Stimulated activated CD4-positive, alpha-beta T cell treated with anti-CD3 and anti-CD28 coated beads, Interleukin-2, amount 100 ng/mL, for 48 hours (primary cell): ENCODE measurements at places on chromosomes 1 and 21.

DNA sequence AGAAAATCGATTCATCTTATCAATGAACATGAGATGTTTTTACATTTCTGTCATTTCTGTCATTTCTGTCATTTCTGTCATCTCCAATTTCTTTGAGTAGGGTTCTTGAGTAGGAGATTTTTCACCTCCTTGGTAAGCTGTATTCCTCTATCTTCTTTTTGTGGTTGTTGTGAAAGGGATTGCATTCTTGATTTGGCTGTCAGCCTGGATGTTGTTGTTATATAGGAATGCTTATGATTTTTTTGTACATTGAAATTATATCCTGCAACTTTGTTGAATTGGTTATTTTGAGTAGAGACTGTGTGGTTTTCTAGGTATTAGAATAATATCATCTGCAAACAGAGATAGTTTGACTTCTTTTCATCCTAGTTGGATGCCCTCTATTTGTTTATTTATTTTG, 1233.7 kb downstream of the PLA2G4A start:
- no peak for DNase-seq

- DNase-seq = no peak
Measured at GRCh38 chr1:237713916-237714315, 176.8 kb downstream of the ZP4 start.

- DNase-seq = peak; percentile 40
Measured at GRCh38 chr1:28507247-28507645, 1.4 kb downstream of the RCC1 start.

DNA sequence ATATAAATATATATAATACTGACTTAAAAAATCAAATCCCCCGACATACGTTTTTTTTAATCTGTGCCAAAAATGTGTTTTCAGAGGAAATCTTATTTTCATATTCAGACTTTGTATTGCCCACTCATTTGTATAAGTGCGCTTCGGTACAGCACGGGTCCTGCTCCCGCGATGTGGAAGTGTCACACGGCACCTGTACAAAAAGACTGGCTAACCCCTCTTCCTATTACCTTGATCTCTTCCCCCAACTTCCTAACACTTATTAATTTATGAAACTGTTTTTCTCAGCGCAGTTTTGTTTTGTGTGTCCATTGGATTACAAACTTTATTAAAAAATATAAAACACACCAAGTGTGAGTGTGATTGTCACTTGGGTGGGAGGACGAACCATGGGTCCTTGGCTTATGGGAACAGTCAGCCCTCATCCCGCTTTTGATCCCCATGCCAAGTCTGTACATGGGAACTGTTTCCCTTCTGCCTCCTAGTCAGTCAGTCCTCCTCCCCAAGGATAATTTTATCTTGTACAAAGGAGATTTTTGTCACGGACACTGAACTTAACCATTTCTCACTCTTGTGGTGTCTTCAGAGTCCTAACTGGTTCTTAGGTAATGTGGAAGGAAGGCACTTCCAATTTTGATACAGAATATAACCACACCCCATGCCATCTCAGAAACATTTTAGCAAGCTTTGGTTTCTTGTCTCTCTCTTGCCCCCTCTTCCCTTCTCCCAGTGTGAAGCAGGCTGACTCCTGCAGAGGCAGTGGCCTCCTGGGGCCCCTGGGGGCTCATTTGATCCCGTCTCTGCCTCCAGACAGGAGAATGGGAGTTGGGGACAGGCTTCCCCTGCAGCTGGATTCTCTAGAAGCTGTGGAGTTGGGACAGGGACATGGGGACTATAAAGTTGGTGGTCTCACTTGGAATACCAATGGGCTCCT, 35.5 kb downstream of the ZBTB17 start:
- DNase-seq = no peak

DNA sequence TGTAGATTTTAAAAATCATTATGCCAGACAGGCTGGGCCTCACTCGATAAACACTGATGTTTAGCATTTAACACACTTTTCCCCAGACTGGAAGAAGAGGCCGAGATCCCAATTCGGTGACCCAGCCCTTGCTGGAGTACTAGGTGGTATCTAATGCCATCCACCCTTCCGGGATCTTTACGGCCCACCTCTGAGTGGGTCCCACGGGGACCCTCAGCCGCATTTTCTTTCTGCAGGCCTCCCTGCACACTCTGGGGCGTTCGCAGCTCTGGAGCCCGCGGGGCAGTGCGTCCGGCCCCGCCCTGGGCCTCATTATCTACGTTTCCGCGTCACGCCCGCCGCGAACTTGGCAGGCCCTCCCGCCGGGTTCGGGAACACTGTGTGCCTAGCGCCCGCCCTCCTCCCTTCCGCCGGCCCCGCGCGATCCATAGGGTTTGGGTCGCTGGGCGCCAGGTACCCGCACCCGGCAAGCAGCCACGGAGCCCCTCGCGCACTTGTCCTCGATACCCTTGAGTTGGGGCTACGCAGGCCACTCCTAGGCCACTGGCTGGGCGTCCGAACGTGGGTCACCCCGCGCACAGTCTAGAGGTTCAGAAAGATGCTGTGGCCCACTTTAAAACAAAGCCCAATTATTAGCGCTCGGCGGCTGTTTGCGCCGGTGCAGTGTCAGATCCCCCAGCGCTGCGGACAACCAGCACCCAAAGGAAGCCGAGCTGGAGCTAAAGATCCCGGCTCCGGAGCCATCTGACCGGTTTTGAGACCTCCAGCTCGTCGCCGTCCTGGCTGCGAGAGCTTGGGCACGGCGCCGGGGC, 950 bp upstream of the EVA1C start:
- DNase-seq = peak; percentile 62

GRCh38 chr1:41367288-41367642, 6.0 kb downstream of the FOXO6 start:
- DNase-seq = no peak

DNA sequence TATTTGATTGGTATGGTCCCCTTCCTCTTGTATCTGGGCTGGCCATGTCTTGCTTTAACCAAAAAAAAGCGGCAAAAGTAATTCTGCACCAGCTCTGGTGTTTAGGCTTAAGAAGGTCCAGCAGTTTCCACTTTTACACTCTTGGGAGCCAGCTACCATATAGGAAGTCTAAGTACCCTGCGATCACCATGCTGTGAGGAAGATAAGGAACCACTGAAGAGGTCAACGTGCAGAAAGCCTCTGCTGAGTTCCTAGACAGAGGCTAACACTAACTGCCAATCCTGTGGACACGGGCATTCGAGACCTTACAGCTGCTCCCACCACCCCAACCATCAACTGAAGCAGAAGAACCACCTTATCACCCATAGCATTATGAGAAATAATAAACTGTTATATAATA, 331.4 kb downstream of the VAV3 start:
- DNase-seq = no peak

DNA sequence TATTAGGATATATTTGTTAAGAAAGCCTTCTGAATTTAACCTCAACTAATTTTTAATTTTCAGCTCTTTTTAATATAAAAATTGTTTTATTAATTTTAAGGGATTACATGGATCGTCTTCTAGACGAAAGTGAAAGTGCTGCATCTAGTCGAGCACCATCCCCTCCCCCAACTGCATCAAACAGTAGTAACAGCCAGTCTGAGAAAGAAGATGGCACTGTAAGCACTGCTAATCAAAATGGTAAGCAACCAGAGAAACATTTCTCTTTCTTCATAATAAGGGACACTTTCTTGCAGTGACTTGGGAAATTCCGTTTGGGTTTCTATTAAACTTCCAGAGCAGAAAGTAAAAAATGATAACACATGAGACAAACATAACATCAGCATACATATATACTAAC, 56.9 kb downstream of the MIER1 start:
- no peak for DNase-seq

GRCh38 chr21:15206514-15206913, 141.7 kb upstream of the NRIP1 start:
- no peak for DNase-seq

DNA sequence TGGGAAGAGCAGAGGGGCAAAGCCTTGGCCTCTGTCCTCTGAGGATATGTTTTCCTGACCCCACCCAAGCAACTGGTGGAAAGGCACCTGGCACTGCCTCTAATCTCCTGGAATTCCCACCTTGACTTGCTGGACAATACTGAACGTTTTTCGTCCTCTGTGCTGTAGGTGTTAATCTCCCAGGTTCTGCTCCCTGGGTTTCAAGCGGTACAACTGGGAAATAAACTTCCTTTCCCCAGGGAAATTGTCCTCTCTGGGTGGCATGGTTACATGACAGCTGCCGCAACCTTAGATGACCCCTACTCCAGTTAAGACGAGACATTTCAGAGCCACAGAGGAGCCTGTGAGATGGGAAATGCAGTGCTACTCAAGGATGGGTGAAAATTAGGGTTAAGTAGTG, 57.3 kb upstream of the BCAR3 start:
- DNase-seq = no peak

DNA sequence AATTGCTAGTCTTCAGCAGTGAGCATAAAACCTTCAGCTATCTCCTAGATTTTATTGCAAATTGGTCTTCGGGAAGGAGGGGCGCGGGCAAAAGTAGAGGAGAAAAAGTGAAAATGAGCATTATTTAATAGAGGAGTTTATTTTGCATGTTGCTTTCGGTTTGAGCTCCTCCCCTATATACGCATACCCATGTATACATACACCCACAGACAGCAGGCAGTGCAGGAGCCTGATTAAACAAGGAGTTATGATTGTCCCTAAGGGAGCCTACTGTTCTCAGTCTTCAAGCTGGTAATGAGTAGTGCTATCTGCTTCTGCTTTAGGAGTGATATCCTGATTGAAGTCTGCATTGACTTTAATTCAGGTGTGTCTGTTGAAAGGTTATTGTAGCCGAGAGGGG, 133.8 kb downstream of the SPATA46 start:
- no peak for DNase-seq

GRCh38 chr1:76267631-76268030, 193.1 kb downstream of the ST6GALNAC3 start:
- no peak for DNase-seq

GRCh38 chr1:29391362-29391880, 155.1 kb downstream of the PTPRU start:
- no peak for DNase-seq

GRCh38 chr1:205735218-205735617, 14.8 kb downstream of the NUCKS1 start:
- no peak for DNase-seq

DNA sequence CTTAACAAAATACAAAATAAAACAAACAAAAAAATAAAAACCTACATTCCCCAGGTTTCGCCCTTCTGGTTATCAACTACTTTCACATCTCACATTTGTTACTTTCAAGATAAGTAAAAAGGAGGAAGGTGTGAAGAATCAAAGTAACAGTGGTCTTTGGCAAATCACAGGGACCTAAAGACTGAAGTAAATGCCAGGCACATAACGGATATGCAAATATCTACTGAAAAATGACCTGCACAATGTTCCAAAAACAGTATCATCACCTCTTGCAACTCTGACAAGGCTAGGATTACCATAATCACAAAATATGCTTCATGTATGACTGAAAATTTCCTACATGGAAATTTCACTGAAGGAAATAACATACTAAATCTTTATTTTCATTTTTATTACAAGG, 29.3 kb downstream of the COP1 start:
- no peak for DNase-seq

GRCh38 chr1:96971849-96972602, 250.4 kb downstream of the PTBP2 start:
- DNase-seq = no peak

DNA sequence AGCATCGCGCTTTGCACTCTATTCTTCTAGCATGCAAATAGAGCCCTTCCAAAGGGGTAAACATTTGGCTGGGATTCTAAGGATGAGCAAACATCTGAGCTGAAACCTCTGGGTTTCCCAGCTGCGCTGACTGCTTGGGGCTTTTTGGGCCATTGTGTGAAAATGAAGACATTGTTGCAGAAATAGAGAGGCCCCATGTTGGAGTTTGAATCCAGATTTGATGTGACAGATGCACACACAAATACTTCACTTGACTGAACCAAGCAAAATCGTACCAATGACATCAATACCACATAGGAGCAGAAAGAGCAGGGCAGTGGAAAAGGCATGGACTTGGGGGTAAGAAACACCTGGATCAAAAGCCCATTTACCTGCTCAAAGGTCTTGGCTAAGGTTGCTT, 144.6 kb upstream of the HMGB4 start:
- DNase-seq = no peak

DNA sequence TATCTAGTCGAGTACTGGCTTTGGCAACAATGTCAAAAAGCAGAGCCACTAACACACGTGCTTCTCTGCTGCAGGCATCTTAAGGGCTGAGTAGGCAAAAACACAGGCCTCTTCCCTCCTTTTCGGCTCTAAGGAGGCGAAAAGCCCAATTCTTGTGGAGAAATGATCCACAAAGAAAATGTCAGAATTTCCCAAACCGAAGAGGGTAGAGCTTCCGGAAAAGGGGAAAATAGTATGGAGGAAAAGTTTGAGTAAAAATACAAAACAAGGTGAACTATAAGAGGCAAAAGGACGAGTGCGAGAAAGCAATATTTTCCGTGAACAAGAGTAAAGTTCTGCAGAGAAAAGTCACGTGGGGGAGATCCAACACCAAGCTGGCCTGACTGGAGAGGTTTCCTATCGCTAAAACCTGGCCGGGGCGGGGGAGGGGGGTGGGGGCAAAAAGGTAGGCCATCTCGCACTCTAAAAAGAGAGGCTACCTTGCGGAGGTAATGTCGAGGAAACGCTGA, 551 bp downstream of the ZRANB2 start:
- DNase-seq = no peak

DNA sequence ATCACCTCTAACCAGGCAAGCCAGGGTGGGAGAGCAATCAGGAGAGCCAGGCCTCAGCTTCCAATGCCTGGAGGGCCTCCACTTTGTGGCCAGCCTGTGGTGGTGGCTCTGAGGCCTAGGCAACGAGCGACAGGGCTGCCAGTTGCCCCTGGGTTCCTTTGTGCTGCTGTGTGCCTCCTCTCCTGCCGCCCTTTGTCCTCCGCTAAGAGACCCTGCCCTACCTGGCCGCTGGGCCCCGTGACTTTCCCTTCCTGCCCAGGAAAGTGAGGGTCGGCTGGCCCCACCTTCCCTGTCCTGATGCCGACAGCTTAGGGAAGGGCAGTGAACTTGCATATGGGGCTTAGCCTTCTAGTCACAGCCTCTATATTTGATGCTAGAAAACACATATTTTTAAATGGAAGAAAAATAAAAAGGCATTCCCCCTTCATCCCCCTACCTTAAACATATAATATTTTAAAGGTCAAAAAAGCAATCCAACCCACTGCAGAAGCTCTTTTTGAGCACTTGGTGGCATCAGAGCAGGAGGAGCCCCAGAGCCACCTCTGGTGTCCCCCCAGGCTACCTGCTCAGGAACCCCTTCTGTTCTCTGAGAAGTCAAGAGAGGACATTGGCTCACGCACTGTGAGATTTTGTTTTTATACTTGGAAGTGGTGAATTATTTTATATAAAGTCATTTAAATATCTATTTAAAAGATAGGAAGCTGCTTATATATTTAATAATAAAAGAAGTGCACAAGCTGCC, 19.8 kb downstream of the CSF1 start:
- DNase-seq = no peak

GRCh38 chr1:212549503-212550017, 59.0 kb upstream of the ATF3 start:
- no peak for DNase-seq

DNA sequence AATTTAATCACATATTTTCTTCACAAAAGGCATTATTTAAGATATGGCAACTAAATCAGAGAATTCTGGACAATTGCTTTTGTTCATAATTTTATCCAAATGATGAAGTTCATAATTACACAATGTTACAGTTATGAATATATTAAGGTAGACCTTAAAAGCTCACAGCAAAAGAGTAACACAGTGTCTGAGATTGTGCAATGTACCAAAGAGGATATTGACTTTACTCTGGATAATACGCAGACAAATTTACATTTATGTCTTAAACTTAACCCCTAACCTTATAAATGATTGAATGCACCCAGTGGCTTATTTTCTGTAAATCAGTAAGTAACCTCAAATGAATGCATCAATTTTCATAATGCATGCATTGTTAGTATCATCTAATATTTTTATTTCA, 216.2 kb upstream of the SAMSN1 start:
- DNase-seq = no peak

GRCh38 chr1:64935551-64936155, 30.7 kb downstream of the JAK1 start:
- DNase-seq = no peak
